ENCODE measurements at places on chromosomes 6 and 20.

DNA sequence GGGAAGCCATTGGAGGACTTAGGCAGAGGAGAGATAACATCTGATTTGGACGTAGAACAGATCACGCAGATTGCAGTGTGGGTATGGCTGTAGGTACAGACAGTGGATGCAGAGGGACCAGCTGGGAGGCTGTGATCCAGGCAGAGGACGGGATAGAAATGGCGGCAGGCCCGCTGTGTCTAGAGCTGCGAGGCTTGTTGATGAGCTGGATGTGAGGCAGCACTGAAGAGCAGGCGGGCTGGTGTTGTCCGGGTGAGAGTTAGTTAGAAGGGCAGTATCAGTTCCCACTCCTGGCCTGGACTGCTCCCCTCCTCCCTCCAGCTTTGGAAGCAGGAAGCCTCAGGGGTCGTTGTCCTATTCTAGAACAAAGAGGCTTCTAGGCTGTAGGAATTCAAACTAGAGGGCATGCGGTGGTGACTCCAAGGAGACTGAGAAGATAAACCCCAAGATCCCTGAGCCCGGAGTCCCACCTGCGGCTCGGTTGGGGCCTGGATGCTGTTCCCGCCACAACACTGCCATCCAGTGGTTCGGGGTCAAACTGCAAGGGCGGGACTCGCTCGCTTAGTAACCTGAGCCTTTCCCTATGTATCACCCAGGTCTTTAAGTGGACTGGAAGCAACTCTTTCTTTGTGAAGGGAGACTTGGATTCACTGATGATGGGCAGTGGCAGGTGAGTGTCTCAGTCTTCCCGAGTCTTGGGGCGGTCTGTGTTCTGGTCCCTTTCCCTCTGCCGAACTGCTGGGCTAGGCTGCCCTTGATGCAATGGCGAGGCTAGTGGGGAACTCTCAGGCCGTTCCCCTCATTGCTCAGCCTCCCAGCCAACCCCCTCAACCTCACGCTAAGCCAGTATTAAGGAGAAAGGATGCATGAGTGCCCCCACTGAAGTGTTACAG, 11.2 kb downstream of the TLDC2 start:
- DNase-seq, result peak; percentile 92

GRCh38 chr20:24488800-24489175, 19.4 kb downstream of the SYNDIG1 start:
- peak; percentile 39 for DNase-seq

- DNase-seq, result no peak
Measured at GRCh38 chr6:48834706-48835105, 628.3 kb downstream of the MMUT start.

DNA sequence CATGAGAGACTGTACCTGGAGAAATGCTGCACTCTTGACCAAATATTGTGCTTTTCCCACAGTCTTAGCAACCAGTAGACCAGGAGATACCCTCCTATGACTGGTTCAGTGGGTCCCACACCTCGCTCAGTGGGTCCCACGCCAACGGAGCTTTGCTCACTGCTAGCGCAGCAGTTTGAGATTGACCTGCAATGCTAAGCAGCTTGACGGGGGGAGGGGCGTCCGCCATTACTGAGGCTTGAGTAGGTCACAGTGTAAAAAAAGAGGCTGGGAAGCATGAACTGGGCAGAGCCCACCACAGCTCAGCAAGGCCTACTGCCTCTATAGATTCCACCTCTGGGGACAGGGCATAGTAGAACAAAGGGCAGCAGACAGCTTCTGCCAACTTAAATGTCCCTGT, 49.0 kb upstream of the HIVEP2 start:
- no peak for DNase-seq

- no peak for DNase-seq
Measured at GRCh38 chr20:50924261-50924920, 6.8 kb downstream of the ADNP start.

DNA sequence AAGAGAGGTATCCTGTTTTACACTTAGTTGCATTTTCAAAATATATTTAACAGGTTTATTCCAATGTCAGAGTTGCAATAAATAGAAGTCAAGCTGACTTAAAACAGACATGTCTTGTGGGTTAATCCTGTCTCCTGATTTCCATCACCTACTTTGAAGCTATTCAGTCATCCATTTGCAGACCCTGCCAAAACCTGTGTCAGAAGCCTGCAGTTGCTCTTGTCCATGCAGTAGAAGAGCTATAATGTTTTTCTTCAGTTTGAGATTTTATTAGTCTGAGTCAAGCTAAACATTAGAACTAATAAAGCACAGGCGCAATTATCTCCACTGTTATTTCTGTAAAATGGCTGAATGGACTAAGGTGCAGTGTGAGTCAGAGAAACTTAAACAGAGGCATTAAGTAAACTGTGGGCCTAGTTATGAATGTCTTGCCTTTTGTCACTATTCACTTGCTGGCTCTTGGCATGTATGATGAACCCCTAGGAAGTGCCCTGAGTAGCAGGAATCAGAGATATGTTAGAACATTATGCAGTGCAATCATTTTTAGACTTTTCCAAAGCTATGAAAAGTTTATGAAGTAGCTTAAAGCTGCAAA, 11.0 kb upstream of the HDGFL1 start:
- no peak for DNase-seq

DNA sequence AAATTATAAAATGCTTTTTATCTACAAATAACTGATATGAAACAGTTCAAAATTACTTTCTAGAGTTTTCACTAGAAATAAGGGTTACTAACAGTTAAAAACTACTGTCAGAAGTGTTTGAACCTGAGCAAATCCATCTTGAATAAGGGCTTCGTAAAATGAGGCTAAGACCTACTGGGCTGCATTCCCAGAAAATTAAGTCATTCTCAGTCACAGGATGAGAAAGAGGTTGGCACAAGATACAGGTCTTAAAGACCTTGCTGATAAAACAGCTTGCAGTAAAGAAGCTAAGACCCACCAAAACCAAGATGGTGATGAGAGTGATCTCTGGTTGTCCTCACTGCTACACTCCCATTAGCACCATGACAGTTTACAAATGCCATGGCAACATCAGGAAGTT, 93.7 kb downstream of the PLG start:
- DNase-seq, result no peak

DNA sequence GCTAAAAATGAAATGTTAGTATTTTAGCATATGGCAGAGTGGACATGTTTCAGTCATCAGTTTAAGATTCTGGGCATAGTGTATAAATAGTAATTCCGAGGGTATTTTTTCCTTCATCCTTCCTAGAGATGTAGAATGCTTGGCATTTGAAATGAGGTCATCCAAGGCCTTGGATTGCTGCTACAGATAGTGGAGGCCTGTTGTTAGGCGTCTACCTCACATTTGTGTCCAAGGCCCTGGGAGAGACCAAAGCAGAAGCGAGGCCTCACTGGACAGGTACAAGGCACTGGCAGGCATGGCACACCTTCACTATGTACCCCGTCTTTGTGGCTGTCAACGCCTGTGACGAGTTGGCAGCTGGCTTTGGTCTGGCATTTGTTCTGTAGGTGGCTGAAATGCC, 58.0 kb downstream of the DTD1 start:
- no peak for DNase-seq

GRCh38 chr6:132734694-132735236, 20.9 kb upstream of the VNN1 start:
- no peak for DNase-seq

DNA sequence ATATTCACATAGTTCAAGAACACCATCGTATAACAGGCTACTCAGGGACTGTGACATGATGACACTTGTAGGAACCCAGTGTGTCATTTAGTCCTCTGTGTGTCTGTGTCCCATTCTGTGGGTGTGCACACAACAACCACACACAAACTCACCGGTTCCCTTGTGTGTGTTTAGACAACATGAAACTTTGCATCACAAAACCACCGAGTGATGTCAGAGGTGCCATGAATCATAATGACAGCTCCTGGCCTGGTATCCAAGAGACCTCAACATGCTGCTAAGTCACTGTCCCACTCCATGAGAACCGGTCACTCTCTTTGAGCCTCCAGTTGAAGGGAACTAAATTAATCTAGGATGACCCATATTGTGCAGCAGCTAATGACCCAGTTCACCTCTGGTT, 421.3 kb downstream of the PREX1 start:
- no peak for DNase-seq

DNA sequence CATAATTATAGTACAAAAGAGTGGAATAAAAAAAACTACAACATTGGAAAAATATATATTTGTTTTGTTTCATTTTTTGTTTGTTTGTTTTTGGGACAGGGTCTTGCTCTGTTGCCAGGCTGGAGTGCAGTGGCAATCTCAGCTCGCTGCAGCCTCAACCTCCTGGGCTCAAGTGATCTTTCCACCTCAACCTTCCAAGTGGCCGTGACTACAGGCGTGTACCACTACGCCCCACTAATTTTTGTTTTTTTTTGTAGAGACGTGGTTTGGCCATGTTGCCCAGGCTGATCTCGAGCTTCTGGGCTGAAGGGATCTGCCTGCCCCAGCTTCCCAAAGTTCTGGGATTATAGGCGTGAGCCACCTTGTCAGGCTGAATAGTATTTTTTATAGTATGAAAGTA, 41.4 kb upstream of the SH3BGRL2 start:
- DNase-seq, result no peak

DNA sequence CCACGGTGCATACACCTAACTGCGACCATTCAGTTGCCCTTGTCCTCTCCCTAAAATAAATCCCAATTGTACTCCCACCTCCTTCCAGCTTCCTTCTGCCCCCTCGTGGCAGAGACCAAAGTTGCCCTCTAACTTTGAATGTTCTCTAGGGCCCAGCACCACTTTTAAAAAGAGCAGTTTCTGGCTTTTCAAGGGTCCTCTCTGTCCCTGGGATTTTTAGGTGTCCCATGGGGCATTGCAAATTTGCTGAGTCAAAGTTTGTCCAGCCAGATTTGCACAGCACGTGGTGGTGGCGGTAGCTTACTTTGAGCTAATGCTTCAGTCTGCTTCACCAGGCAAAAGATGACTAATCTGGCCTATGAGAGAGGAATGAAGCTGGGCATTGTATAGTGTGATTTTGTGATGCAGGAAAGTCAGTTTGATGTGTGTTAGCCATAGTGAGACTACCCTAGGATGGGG, 100.2 kb downstream of the PERP start:
- no peak for DNase-seq

- no peak for DNase-seq
Measured at GRCh38 chr6:46240866-46241565, 70.2 kb upstream of the ENPP5 start.

GRCh38 chr20:8344631-8345030, 212.6 kb downstream of the PLCB1 start:
- no peak for DNase-seq

GRCh38 chr6:160634706-160635105, 29.4 kb downstream of the LPA start:
- no peak for DNase-seq

DNA sequence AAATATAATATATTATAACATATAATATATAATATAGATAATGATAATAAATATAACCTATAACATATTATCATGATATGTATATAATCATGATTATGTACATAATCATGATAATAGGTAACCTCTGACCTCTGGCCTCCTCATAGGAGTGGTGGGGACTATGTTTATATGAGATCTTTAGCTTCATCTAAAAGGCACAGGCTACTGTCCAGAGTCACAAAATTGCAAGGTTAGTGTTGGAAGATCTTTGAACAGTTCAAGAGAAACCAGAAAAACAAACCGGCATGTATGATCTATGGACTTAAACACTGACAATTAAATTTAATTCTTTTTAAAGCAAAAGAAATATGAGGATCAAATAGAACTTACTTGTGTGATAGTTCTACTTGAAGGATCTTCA, 55.7 kb upstream of the TINAG start:
- DNase-seq, result no peak

DNA sequence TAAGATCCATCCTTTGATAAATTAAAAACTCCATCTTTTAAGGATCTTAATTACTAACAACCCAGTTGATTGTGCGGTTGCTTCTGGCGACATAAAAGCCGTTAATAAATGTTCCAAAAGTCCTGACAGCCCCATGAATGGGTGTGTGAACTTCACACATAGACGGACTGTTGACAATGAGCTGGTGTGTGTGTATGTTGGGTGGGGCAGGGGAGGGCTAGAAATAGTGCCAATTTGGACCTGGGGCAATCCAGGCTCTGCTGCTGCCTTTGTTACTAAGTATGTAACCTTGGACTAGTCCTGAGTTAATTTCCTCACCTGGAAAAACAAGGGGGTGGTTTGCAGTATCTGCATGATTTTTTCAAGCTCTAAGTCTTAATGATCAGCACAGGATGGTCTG, 4.2 kb downstream of the MAS1 start:
- DNase-seq, result no peak

DNA sequence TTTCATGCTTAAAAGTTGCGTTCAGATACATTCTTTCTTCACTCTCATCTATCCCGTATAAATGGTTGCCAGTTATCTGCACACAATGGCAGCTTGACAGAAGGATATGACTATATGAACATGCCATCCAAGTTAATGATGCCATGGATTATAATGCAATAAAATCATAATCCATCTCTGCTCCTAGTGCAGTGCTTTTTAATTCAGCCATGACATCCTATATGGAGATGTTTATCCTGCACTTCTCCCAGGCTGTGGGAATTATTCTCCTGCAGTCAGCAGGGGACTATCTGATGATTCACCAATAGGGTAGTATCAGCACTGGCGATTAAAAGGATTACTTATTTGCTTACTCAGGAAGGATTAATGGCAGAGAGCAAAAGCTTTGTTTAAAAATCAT, 273.8 kb downstream of the SAMD5 start:
- no peak for DNase-seq

GRCh38 chr6:53119772-53120409, 28.8 kb downstream of the GCM1 start:
- DNase-seq, result no peak

- DNase-seq, result no peak
Measured at GRCh38 chr6:104862456-104862855, 2.7 kb upstream of the HACE1 start.

- DNase-seq, result no peak
Measured at GRCh38 chr20:2219481-2220006, 76.3 kb upstream of the TGM3 start.

- DNase-seq, result no peak
Measured at GRCh38 chr20:49851231-49851705, 38.6 kb downstream of the SLC9A8 start.

- DNase-seq, result no peak
Measured at GRCh38 chr20:33917831-33918525, 75.7 kb upstream of the RALY start.

- no peak for DNase-seq
Measured at GRCh38 chr6:24504649-24505586, 10.1 kb downstream of the ALDH5A1 start.

DNA sequence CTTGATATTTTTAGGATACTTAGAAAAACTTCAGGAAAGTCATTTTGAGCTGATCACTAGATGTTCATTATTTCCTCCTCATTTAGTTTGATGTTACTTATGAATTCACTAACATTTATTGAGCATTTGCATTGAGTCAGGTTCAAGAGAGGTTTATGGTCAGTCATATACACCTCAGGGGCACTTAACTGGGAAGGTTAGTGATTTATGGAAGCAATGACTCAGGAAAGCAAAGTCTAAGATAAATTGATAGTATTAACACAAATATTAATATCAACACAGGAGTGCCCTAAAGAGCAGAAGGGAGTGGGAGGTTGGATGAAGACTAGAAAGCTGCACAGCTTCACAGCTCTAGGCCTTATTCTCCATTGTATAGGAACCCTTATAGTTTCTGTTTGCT, 177.0 kb upstream of the TNFAIP3 start:
- no peak for DNase-seq

GRCh38 chr6:51737580-51738360, 349.6 kb downstream of the PKHD1 start:
- DNase-seq, result no peak

GRCh38 chr6:87959083-87959482, 88.6 kb upstream of the SPACA1 start:
- no peak for DNase-seq
